Hepatocyte (in vitro differentiated cells): ENCODE measurements at places on chromosomes 11 and 22.

- no peak overlapping the region for H3K4me3 ChIP-seq
- no peaks in the 10 kb centered on the region for H3K4me1 ChIP-seq
- H3K27me3 ChIP-seq, result peaks cover 6% of the 10 kb centered on the region
- H3K36me3 ChIP-seq, result no peaks in the 10 kb centered on the region
- DNase-seq, result no peak
Observed at GRCh38 chr11:131666617-131667016, 296.2 kb downstream of the NTM start.

DNA sequence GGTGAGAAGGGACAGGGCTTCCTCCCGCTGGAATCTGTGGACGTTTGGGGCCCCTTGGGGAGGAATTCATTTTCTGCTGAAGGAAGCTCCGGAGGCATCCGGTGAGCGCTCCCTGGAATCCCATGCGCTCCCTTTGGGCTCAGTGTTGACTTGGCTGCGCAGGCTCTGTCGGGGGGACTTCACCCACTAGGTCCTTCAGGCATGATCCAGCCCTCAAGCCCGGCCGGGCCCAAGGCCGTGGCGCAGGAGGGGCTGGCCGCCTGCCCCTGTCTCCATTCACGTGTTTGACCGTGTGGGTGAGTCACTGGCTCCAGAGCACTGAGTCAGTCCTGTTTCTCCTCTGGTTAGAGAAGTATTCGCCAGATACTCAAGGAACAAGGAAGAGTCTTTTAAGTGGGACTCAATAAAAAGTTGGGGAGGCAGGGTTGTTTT is 1.4 kb downstream of the CTTN start:
- H3K4me3 ChIP-seq, result peak overlapping the region; percentile 100
- peak overlapping the region; percentile 94 for H3K27ac ChIP-seq
- DNase-seq, result peak; percentile 94
- peaks cover 23% of the 10 kb centered on the region for H3K4me1 ChIP-seq

DNA sequence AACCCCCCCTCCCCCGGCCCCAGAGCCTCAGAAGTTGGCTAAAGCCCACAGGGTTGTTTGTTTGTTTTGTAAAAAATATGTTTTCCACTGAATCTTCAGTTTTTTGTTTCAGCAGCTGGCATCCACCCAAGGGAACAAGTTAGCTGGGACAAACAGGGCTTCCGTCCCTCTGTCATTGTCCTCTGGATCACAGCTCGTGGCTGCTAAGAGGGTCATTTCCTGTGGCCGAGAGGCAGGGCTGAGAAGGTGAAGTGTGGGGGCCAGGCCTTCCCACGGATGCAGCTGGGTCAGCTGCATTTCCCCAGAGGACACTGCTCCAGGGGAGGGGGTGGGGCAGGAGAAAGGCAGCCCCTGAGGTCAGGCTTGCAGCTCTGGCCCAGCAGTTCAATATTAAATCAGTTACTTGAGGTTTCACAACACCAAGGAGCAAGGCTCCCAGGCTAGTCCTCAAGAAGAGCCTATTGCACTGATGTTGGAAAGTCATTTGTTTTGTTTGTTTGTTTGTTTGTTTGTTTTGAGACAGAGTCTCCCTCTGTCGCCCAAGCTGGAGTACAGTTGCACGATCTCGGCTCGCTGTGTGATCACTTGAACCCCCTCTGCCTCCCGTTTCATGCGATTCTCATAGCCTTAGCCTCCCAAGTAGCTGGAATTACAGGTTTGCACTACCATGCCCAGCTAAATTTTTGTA is 34.4 kb upstream of the SMTN start:
- no peak overlapping the region for H3K4me3 ChIP-seq
- H3K27me3 ChIP-seq, result no peaks in the 10 kb centered on the region
- no peak for DNase-seq
- peak overlapping the region; percentile 37 for H3K27ac ChIP-seq
- peaks cover 8% of the 10 kb centered on the region for H3K4me1 ChIP-seq

GRCh38 chr11:1559111-1559951 is 12.7 kb downstream of the DUSP8 start:
- peak; percentile 67 for DNase-seq
- H3K4me1 ChIP-seq, result peaks cover 40% of the 10 kb centered on the region
- no peaks in the 10 kb centered on the region for H3K36me3 ChIP-seq

DNA sequence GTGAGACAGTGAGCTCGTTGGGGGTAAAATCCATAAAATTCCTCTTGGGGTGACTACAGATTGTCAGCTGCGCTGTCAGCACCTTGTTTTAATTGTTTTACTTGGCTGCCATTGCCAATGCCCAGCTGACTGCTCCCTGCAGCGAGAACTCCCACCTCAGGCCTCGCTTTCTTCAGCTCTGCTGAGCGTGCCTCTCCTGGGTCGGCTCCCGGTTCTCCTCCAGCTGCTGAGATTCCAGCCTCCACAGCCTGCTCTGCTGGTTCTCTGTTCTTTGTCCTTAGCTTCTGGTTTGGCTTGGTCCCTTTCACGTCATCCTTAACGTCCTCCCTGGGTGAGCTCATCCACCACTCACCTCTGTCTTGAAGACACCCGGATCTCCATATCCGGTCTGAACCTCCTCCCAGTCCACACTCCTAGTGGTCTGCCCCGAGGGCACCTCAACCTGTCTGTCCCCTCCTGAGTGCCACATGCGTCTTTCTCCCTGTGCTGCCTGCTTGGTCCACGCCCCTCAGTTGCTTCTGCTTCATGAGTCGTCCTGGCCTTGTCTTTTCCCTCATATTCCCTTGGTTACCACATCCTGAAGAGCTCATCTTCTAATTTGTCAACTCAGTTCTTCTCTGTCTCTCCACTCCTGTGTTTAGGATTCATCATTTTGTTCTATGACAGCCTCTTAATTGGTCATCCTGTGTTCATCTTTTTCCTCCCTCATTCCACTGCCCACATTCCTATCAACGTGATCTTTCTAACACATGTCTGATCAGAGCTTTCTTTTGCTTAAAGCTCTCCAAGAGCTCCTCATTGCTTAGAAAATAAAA is 35.6 kb downstream of the BMAL1 start:
- no peaks in the 10 kb centered on the region for H3K27me3 ChIP-seq
- no peak overlapping the region for H3K27ac ChIP-seq
- H3K4me3 ChIP-seq, result no peak overlapping the region
- no peaks in the 10 kb centered on the region for H3K36me3 ChIP-seq
- DNase-seq, result no peak
- H3K4me1 ChIP-seq, result no peaks in the 10 kb centered on the region

DNA sequence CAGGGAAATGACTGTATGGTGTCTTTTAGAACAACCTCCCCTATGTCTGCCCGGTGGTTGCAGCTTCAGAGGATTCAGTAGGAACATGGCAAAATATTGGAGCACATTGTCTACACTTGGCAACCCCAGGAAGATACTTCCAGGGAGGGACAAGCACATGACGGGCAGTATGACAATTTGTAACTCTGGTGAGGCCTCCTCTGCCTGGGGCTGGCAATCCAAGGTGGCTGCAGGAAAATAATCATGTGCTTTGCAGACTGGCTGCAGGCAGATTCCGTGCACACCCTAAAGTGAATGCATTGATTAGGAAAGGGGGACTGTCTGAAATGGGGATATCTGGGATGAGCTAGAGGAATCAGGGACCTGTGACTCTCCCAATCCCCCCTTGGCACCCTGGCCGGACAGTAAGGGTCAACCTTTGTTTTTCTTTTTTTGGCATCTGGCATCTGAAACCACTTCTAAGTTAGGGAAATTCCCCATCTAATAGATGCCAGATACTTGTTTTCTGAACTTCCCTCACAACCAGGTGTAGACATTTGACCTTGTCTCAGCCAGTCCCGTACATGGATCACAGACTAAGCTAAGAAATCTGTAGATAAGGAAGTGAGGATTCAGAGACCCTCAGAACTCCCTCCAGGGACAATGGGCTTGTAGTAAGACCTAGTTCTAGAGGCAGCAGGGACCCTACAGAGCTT is 10.5 kb upstream of the PHOX2A start:
- no peaks in the 10 kb centered on the region for H3K36me3 ChIP-seq
- H3K27me3 ChIP-seq, result no peaks in the 10 kb centered on the region
- no peak for DNase-seq
- no peak overlapping the region for H3K27ac ChIP-seq

GRCh38 chr11:73931039-73931645 is 19.7 kb upstream of the DNAJB13 start:
- no peaks in the 10 kb centered on the region for H3K4me1 ChIP-seq
- no peak overlapping the region for H3K4me3 ChIP-seq
- H3K27ac ChIP-seq, result no peak overlapping the region
- peak; percentile 80 for DNase-seq

DNA sequence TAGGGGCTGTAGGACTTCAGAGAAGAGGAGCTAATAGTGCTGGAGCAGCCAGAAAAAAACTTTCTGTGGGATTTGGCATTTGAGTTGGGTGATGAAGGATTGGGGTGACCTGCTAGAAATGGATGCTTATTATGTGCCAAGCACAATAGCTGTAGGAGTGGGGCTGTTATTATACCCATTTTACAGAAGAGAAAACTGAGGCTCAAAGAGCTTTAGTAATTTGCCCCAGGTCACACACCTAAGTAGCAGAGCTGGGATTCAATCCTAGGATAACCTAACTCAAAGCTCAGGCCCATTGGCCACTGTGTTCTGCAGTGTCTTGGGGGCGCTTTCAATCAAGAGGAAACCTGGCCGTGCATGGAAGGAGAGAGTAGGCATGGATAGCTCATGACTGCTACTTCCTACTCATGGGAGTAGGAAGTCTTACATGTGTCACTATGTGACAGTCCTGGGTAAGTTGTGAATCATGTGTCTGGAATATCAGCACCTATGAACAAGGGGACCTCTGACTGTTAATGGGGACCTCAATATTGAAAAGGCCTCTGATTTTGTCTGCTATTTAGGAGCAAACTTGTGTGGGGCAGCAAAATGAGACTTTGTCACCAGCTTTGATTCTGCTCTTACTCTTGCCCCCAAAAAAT is 6.1 kb upstream of the ELF5 start:
- no peaks in the 10 kb centered on the region for H3K27me3 ChIP-seq
- H3K4me3 ChIP-seq, result no peak overlapping the region
- H3K36me3 ChIP-seq, result no peaks in the 10 kb centered on the region

GRCh38 chr11:123425367-123425766 is 4.7 kb upstream of the GRAMD1B start:
- H3K4me1 ChIP-seq, result no peaks in the 10 kb centered on the region
- no peak overlapping the region for H3K4me3 ChIP-seq
- no peak overlapping the region for H3K27ac ChIP-seq
- no peaks in the 10 kb centered on the region for H3K36me3 ChIP-seq

GRCh38 chr11:78453140-78453935 is 35.7 kb upstream of the GAB2 start:
- H3K27ac ChIP-seq, result no peak overlapping the region
- H3K27me3 ChIP-seq, result no peaks in the 10 kb centered on the region
- no peak overlapping the region for H3K4me3 ChIP-seq
- no peaks in the 10 kb centered on the region for H3K36me3 ChIP-seq

GRCh38 chr11:113947994-113948393 is 26.9 kb upstream of the HTR3A start:
- no peak overlapping the region for H3K4me3 ChIP-seq
- no peaks in the 10 kb centered on the region for H3K4me1 ChIP-seq
- DNase-seq, result no peak
- no peaks in the 10 kb centered on the region for H3K27me3 ChIP-seq

DNA sequence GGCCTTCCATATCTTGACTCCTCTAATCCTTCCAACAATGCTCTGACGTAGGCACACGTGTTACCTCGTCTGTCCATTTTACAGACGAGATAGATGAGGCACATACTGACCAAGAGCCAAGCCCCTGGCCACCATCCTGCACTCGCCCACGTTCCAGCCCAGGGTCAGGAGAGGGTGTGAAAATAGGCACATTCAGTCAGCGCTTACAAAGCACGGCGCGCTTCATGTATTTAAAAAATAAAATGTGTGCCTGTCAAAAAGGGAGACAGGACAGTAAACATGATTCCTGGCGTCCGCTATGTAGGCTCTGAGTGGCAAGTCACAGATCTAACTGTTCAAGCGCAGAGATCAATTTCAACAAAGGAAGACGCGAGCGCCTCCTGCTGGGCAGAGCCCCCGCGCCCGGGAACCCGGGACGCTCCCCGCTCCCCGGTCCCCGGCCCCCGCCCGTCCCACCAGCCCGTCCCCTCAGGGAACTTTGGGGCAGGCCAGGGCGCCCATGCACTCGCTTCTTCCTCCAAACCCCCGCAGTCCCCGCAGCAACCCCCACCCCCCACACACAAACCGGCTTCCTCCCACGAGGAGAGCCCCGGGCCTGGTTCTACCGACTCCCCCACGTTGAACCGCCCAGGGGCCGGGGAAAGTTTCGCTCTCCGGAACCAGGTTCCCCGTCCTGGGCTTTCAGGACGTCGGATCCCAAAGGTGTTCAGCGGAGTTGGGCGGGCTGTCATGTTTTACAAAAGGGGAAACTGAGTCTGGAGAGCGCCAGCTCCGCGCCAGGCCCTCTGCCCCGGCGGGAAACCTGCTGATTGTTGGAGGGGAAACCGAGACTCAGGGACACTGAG is 10.4 kb upstream of the C1QTNF6 start:
- H3K27ac ChIP-seq, result peak overlapping the region; percentile 92
- H3K4me3 ChIP-seq, result peak overlapping the region; percentile 59
- peaks cover 35% of the 10 kb centered on the region for H3K4me1 ChIP-seq
- H3K36me3 ChIP-seq, result no peaks in the 10 kb centered on the region
